Activated CD8-positive, alpha-beta T cell treated with anti-CD3 and anti-CD28 coated beads, Interleukin-2, amount 10 ng/mL, durations not matched to agents 7 days and 5 days (primary cell): ENCODE measurements at places on chromosomes 13 and 19.

DNA sequence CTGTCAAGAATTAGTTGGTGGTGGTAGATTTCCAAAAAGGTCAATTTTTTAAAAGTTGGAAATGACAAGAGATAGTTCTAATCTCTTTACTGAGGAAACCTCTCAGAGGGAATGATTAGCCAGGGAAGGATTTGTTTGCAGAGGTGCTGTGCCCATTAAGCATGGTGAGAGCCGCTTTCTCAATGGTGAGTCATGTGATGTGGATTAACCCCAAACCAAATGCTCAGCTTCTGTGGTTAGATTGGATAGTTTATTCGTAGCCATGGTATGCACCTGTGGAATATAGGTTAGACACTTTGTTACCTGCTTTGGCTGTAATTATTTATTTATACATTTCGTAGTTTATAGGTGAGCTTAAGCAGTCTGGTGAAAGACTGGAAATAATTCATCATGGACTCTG is 7.1 kb downstream of the HNRNPM start:
- DNase-seq: no peak

- DNase-seq: peak; percentile 56
Observed at GRCh38 chr19:4014541-4015491, 7.3 kb downstream of the PIAS4 start.

DNA sequence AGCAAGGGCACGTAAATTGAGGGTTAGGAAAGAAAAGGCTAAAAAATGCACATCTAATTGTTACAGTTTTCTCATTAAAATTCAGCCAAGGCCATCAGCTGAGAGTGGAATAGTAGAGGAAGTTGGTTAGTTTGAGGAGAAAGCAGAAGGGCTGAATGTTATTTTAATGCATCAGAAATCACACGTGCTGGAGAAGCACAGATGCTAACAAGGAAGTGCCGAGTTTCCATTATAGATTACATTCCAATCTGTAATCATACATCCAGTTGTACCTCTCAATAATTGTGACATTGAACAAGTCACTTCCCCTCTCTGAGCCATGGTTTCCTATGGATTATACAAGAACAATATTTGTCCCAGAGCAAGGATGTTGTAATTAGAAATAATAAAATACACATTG is 25.1 kb downstream of the FPR3 start:
- no peak for DNase-seq

DNA sequence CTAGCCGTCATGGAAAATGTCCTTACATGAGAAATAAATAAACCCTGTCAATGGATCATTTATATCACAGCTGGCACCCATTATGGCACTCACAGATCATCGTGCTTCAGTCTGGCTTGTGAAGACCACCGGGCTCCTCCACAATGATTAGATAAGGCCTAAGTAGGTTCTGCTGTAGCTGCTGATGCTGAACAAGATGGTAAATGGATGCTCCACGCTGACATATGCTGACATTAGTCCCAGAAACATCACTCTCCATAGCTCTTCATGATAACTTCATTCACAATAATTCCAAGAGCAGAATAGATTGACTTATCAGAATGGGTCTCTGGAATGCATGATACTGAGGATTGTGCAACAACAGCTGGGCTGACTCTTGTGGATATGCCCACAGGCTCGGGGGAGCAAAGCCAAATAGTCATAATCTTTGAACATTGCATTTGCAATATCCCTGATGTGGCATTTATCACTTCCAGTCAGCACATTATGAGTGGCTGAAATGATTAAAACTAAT is 63.8 kb upstream of the RXFP2 start:
- no peak for DNase-seq

DNA sequence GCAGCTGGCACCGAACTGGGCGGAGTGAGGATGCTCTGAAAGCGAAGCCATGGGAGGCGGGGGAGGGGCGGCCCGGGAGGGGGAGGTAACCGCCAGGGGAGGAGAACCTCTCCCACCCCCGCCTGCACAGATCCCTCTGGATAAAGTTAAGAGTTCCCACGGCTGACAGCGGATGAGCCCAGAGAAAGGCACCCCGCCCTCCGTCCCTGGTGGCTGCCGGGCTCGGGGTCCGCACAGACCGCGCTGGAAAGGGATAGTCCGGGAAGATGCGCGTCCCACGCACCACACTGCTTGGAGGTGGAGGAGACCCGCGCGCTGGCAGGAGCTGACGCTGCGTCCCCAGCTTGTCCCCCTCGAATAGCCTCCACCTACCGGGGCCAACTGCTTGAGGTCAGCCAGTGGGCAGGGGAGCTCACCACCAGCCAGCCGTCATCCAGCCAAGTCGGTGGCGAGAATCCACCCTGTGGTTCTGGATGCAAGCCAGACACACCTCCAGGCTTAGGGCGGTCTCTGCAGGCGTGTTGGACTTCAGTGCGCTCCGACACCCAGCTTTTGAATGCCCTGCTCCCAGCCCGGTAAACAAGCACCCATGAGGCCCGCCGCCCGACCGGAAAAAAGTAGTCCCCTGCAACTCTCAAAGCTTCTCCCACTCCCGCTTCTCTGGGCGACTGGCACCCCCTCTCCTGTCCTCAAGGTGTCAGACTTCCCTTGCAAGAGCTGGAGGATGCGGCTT is at the start of gene TRPC4:
Gene TRPC4, minus strand, starts transcription at position 17 of the 733 bp plus-strand sequence. CDS start 86,439 bp downstream, outside the sequence.
- DNase-seq: no peak

DNA sequence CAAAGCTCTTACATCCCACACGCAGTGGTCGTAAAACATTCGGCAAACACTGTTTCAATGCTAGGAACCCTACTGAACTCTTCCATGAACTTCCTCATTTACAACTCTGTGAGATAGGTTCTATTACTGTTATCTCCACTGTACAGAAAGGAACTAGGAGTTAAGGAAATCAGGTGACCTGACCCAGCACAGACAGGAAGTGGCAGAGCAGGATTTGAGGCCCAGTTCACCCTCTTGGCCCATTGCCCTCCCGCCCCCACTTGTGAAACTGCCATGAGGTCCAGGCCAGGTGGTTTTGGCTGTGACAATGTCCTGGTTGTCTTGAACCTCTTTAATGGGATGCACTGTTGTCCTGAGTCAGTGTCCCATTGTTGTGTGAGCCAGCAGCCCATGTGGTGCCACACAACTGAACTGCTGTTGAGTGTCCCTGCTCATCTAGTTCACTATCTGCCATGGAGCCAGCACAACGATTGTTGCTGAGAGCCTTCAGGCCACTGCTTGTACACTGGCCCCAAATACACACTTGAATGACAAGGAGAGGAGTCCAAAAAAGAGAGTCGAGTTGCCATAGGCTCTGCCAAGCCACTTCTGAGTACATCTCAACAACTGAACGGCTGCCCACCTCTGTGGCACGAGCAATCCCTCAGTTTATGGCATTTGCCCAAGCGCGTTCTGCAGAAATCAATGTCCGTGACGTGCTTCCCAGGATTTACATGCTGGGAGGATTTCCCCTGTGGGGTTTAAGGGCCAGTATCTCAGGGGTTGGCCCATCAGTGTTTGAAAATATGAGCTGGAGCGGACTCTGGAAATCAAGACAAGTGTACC is 484.6 kb downstream of the TSHZ3 start:
- no peak for DNase-seq

DNA sequence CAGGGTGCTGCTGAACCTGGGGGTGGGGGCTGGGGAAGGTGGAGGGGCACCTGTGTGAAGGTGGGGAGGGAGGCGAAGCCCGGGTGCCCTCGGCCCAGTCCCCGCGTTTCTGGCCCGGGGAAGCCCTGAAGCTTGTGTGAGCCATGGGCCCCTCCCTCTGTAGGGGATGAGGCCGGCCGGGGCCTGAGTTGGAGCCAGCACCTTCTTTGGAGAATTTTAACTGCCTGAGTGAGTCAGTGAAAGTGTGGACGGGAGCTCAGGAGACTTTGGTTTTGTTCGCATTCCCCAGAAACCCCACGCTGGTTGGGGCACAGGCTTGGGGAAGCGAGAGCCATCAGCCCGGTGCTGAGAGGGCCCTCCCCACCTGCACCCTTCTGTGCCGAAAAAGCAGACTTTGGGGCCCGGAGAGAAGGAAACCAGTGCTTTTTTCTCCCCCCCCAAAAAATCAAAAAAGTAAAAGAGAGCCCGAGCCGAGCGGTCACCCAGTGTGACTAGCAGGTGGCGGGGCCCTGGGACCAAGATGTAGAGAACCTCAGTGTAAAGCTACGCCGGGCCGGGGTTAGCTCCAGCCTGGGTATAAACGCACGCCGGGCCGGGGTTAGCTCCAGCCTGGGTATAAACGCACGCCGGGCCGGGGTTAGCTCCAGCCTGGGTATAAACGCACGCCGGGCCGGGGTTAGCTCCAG is 45.1 kb downstream of the TMEM255B start:
- DNase-seq: no peak

GRCh38 chr19:35260694-35261304 is 8.0 kb upstream of the USF2 start:
- DNase-seq: no peak

DNA sequence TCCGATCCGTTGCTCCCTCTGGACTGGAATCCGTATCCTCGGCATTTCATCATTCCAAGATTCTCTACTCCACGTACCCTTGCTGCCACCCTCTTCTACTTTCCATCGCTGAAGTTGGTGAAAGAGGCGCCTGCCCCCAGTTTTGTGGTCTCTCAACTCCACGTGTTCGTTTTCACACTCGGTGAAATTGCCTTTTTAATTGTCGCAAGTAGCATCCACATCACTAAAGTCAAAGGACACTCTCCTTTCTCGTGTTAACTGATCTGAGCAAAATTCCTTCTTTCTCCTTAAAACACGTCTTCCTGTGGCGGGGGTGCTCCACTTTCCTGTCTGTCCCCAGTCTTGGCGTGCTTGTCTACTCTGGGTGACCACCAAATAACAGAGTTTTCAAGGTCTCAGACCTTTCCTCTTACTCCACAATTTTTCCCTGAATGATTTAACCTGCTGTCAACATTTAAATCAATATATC is 1.1 kb upstream of the TMTC4 start:
- peak; percentile 40 for DNase-seq

DNA sequence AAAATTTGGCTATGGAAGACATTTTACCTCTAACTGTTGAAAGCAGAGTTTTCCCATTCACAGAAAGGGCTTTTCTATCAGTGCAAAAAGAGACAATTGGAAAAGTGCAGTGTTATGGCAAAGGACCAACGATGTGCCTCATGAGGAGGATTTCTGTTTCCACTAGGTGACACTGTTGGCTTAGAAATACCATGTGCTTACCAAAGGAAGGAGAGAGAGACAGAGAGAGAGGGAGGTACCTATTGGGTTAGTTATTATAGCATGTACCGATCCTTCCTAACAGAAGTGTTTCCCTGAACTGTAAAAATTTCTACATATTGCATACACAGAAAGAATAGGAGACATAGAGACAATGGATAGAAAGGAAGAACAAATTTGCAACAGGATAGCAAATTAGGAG is 23.9 kb upstream of the PSG4 start:
- DNase-seq: no peak

DNA sequence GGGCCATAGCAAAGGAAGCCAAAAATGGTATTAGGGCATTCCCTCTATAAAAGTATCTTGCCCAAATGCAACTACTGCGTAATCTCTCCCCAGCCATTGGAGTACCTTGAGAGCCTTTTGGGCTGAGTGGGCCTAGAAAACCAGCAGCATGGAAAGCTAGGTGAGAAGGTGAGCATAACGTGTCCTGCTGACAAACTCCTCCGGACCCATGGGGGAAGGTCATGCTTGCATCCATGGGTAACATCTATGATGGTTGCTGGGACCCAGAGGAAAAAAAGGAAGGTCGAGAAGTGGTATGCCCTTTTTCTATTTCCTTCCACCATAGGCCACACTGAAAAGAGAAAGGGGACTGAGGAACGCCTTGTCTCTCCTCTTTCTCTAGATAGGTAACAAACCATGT is 57.4 kb downstream of the ZNF728 start:
- DNase-seq: no peak
